Stimulated activated CD8-positive, alpha-beta memory T cell treated with anti-CD3 and anti-CD28 coated beads, Interleukin-4, amount 100 ng/mL, for 24 hours (primary cell): ENCODE measurements at places on chromosomes 12 and 14.
A peak's percentile ranks its signal among the peaks of the same experiment; 100 is the strongest.

DNA sequence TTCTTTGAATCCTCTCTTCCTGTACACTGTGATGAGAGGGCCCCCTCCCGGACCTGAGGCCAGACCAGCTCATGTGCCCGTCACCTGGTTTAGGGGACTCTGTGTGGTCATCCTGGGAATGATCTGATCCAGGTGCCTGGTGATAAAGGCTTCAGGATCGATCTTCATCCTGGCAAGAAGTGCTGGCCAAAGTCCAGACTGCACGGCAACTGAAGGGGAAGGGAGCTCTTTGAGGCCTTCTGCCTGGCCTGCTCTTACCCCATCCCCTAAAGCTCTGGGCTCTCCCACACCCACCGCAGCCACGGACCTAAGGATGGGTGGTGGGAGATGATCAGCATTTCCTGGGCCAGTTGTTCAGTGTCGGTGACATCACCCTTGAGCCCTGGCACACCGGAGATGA is 31.8 kb downstream of the GCN1 start:
- DNase-seq, result no peak

GRCh38 chr12:78248321-78248720 is 417.6 kb downstream of the NAV3 start:
- DNase-seq, result no peak

GRCh38 chr12:47156167-47156736 is 76.5 kb upstream of the AMIGO2 start:
- DNase-seq, result no peak

- no peak for DNase-seq
Measured at GRCh38 chr12:120775862-120776552, 50.4 kb downstream of the ACADS start.

- DNase-seq, result peak; percentile 77
Measured at GRCh38 chr14:22986508-22987054, 4.2 kb upstream of the AJUBA start.

DNA sequence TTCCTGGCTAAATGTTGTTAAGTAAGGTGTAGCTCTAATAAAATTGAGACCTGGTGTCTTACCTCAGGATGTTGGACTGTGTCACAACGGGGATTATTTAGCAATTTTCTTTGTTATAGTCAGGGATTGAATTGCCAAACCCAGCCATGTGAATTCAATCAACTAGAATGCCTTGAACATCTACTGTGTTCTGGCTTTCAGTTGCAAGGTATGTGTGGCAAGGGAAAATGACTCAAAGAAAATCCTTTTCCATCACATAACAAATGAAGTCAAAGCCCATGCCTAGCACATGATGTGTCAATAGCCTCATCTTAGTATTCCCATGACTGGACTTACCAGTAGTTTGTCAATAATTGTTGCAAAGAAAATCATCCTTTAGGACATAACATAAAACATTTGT is 519.8 kb upstream of the FLRT2 start:
- DNase-seq, result no peak

- no peak for DNase-seq
Measured at GRCh38 chr12:132484183-132484890, 5.6 kb upstream of the FBRSL1 start.

DNA sequence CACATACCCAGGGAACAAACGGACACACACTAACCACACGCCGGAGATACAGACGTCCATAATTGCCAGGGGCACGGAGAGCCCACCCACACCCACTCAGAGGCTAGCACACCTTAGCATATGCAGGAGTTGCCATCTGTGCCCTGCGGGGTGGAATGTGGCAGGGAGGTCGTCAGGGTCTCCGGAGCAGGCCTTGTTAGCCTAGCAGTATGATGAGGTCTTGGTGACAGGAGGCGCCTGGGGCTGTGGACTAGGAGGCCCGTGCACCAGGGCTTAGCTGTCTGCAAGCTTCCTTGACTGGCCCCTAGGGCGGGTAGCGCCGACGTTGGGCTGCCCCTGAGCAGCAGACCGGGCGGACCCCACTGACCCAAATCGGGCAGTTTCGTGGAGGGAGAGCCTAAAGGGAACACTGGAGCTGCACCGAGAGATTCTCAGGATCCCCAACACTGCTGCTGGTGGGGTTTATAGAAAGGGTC is 10.0 kb downstream of the STAC3 start:
- DNase-seq, result no peak

- no peak for DNase-seq
Measured at GRCh38 chr12:51013441-51013840, 12.7 kb downstream of the SLC11A2 start.

DNA sequence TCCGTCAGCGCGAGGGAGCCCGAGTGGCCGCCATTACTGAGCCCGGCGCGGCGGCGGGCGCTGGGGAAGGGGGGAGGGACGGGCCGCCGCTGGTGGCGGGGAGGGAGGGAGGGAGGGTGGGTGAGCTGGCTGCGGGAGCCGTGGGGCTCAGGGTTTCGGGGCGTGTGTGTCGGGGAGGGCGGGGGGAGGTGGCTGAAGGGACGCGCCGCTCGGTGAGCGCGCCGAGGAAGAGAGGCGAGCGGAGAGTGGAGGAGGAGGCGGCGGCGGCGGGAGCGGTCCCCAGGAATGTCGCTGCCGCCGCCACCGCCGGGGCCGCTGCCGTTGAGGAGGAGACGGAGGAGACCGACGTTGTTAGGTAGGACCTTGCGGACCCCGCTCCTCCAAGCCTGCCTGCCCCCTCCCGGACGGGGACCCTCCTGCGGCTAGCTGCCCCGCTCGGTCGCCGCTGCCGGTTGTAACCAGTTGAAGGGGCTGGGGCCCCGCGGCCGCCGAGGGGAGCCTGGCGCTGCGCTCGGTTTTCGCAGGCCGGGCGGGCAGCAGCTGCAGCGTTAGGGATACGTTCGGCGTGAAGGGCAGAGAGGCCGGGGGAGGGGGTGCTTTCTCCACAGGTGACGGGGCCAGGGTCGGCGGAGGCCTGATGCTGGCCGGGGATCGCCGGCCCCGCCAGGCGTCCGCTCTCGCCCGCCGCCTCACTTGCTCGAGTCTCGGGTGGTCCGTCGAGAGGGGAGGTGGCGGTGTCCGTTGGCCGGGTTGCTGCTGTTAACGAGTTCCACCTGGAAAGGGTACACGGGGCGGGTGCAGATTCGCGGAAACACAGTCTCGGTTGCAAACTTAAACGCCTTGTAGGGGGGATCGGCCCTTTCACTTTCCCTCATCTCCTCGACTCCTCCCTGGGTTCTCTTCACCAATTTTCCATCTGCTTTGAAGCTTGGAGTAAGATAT is at the start of gene ARHGAP5:
Gene ARHGAP5 (plus strand): TSS at position 224 of the 942 bp plus-strand sequence. CDS start 13,366 bp downstream, outside the sequence.
- DNase-seq, result peak; percentile 60

DNA sequence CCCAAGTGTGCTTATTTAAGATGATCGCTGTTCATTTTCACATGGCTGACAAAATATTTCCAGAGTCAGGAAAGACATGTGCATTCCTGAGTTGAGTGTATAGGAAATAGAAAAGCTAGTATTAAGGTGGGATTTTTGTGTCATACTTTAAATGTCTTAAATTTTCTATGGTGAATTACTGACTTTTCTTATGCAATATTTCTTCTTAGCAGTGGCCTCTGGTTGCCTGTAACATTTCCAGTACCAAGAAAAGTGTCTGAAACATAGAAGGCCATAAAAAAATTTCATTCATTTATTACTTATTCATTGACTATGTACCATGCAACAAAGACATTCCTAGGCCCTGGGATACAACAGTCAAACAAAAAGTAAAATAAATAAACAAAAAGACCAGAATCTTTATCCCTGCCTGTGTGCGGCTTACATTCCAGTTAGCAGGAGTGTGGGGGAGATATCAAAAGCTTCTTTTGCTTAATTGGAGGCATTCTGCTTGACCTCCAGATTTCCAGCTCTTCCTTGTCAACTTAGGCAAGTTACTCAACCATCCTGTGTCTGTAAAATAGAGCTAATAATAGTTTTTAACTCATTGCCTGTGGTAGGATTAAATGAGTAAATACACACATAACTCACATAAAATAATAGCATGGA is 216.3 kb upstream of the FLRT2 start:
- DNase-seq, result no peak

DNA sequence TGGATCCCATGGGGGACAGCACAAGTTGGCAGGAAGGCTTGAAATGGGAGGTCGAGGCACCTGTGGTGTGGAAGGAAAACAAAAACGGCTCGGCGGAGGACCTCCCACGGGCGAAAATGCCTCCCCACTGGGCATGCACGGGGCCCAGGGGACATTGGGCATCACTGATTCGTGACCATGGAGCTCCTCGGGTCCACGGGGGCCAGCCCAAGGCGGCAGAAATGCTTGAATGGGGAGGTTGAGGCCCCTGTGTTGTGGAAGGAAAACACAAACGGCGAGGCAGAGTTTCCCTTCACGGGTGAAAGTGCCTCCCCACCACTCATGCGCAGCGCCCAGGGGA is 376.0 kb downstream of the ALG10 start:
- DNase-seq, result no peak

DNA sequence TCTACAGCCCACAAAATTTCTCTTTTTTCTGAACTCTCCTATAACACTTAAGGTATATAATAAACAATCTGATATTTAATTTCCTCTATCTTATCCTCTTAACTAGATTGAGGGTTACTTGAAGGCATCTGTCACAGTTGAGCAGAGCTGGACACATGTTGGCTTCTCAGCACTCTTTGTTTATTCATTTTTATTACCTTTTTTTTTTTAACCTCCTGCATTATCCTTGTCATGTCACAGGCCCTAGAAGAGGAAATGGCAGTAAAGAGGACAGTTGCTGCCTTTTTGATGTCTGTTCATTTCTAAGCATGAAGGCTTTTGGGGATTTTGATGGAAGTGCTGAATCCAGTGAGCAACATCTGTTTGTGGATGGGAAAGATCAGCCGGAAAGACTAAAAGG is 32.5 kb upstream of the EVL start:
- DNase-seq, result no peak

- no peak for DNase-seq
Measured at GRCh38 chr14:21912367-21912766, 238.7 kb upstream of the OR4E1 start.

GRCh38 chr12:50927356-50927755 is 25.0 kb upstream of the HIGD1C start:
- no peak for DNase-seq

- DNase-seq, result no peak
Measured at GRCh38 chr14:50697659-50698290, 29.7 kb upstream of the SAV1 start.

- no peak for DNase-seq
Measured at GRCh38 chr14:73227812-73228781, 9.2 kb upstream of the PAPLN start.

DNA sequence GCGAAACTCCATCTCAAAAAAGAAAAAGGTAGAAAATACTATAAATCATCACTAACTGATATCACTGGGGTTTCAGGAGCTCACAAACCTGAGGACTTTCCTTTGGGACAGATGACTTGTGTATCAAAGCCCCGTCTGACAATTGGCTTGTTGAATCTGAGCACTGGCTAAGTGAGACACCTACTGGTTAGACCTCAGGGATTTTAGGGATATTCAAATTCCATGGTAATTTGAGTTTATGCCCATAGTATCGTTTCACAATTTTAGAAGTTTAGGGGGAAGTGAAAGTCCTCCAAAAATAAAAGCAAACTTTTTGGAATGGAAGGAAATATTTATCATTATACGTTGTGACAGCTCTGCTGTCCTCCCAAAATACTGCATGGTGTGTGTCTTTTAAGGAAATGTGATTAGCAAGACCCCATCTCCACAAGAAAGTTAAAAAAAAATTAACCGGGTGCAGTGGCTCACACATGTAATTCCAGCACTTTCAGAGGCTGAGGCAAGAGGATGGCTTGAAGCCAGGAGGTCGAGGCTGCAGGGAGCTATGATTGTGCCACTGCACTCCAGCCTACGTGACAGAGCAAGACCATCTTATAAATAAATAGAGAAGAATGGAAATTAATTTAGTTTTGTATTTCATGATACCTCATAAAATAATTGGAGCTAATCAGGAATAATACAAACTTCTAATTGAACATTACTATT is 49.2 kb downstream of the FBXL14 start:
- DNase-seq, result no peak

DNA sequence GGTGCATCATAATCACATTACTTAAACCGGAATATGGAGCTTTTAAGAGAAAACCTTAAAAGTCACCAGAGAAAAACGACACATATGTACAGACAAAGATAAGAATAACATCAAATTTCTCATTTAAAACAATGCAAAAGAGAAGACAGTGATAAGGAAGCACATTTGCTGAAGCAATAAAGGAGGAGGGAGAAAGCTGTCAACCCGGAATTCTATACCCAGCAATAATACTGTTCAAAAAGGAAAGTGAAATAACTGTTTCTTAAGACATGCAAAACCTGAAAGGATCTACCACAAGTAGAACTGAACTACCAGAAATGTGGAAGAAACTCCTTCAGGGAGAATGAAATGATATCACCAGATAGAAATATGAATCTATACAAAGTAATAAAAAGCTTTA is 15.4 kb downstream of the SLC6A13 start:
- no peak for DNase-seq
